DND-41 (cell line): ENCODE measurements at places on chromosomes 11 and 22.

GRCh38 chr11:46001448-46001914 lies 79.0 kb downstream of the LARGE2 start:
- no peak for DNase-seq

DNA sequence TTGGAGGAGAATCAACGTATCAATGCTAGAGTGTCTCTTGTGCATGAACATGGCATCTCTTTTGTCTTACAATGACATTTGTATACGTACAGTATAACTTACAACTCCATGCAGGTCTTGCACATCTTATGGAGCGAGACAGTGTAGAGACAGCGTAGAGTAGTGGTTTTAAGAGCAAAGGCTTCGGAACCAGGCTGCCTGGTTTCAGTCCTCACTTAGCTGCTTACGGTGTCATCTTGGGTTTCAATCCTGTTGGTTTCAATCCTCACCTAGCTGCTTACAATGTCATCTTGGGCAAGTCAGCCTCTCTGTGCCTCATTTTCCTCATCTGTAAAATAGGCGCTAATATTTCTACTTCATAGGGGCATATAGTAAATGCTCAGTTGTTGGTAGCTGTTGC lies 98.2 kb downstream of the PACS1 start:
- no peak for DNase-seq

DNA sequence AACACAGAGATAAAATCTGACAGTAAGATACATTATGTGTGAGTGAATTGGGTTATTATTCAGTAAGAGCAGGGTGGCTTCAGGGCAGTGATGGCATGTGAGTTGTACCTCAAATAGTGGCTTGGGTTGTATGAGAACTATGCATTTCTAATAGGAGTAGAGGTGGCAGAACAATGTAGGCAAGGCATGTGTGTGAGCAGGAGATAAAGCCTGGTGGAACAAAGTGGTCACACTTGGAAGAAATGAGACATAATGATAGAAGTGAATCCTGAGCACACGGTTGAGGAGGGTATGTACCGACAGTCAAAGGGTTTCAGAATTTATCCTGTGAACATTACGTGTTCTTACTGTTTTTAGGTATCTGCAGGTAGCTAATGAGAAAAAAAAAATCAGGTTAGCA lies 159.3 kb downstream of the CASP12 start:
- DNase-seq, result no peak

DNA sequence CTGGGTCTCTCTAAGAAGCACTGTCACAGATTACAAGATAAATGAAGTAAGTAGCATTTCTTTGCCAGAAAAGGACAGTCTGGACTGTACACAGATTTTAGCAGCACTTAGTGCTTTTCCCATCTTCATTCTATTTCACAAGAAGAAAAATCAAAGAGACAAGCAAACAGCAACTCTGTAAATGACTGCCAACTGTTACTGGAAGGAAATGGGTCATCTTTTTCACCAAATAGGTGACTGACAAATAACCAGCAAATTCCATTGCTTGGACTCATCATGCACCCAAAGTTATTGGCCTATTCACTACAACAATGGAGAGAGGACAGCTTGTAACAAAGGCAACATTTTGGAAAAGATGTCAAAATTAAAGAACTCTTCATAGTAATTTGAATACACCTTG lies 28.9 kb upstream of the CARD18 start:
- no peak for DNase-seq

DNA sequence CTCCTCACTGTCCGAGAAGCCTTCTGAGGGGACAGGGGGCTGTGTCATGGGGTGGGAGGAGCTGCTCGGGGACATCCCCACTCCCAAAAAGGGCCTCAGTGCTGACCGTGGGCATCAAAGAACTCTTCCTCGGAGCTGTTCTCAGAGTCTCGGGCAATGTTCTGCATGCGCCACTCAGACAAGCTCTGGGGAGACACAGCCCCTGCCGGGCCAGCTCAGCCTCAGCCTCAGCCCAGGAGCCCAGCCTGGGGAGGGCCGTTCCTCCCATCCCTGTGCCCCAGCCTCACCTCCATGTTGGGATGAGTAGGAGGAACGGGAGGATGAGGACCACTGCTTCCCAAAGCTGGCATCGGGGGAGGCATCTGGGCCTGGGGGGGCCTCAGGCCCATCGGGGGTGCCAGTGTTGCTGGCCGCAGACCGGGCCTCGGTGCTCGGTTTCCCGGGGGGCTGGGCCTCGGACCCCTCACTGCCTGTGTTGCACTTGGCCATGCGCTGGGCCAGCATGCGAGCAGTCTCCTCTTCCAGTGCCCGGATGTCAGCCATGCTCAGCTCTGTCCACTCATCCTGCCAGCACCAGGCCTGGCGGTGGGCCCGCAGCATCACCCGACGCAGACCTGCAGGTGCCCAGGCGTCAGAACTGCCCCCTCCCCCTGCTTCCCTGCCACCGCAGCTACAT lies 5.2 kb downstream of the PITPNM1 start:
- no peak for DNase-seq

DNA sequence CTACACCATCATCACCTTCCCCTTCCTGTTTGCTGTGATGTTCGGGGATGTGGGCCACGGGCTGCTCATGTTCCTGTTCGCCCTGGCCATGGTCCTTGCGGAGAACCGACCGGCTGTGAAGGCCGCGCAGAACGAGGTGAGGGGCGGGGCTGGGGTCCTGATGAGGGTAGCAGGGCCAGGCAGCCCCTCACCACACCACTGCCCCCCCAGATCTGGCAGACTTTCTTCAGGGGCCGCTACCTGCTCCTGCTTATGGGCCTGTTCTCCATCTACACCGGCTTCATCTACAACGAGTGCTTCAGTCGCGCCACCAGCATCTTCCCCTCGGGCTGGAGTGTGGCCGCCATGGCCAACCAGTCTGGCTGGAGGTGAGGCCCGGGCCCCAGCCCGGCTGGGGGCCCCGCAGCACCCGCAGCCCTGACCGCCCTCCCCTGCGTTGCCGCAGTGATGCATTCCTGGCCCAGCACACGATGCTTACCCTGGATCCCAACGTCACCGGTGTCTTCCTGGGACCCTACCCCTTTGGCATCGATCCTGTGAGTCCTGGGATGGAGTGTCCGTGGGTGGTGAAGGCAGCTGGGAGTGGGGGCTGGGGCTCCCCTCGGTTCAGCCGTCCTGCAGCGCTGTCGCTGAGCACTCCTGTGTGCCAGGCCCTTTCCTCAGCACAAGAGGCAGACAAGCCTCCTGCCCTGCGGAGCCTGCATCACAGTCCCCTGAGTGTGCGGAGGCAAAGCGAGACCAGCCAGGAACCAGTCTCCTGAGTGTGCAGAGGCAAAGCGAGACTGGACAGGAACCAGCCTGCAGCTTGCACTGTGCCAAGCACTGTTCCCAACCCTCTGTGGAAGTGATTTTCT lies 8.8 kb downstream of the TCIRG1 start:
- DNase-seq, result no peak

DNA sequence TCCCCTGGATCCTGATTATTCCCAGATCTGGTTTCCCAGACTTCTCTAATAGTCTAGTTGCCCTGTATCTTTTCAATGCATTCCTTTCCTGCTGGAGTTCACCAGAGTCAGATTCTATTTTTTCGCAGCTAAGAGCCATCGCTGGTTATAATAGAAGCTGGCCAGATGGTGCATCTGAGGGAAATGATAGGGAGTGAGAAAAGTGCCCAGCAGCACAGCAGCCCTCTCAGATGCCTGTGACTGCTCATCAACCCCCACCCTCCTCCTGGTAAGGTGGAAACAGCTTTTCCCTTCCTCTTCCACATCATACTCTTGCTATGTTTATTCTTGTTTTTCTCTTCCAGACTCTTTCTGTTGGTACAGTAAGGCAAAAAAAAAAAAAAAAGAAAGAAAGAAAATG lies 12.8 kb downstream of the OR8A1 start:
- no peak for DNase-seq

GRCh38 chr22:46931881-46932280 lies 169.4 kb downstream of the TBC1D22A start:
- no peak for DNase-seq

GRCh38 chr11:65493367-65494176 lies 5.3 kb upstream of the MALAT1 start:
- DNase-seq, result no peak

GRCh38 chr11:73633999-73634398 lies 12.4 kb upstream of the PLEKHB1 start:
- no peak for DNase-seq
